ENCODE measurements at places on chromosomes 6 and 20. TPM values are rescaled to one million over a fixed set of nuclear protein-coding genes. Genes with fewer than 3 reads are reported as not detected.

RAET1L gene
- total RNA-seq, result 0.25 TPM

TSPYL1 gene
- 96.6 TPM for total RNA-seq

SMLR1 gene
- not detected for total RNA-seq

FHL5 gene
- total RNA-seq, result 0.74 TPM

DOK5 gene
- total RNA-seq, result 152 TPM

GABRR1 gene
- not detected for total RNA-seq

HTR1B gene
- 2.2 TPM for total RNA-seq

SNRNP48 gene
- total RNA-seq, result 12.5 TPM

FRK gene
- 0.49 TPM for total RNA-seq

TP53TG5 gene
- total RNA-seq, result not detected

TFAP2A gene
- 0.25 TPM for total RNA-seq

TRIM15 gene
- not detected for total RNA-seq

LRRN4 gene
- under 0.01 TPM for total RNA-seq

ZNF343 gene
- total RNA-seq, result 10.1 TPM

ACSS1 gene
- total RNA-seq, result 3.9 TPM

HCK gene
- total RNA-seq, result 2.5 TPM

RSPO4 gene
- total RNA-seq, result not detected

OCSTAMP gene
- not detected for total RNA-seq

PHACTR3 gene
- 31.0 TPM for total RNA-seq

CHRNA4 gene
- 22.4 TPM for total RNA-seq

SAMHD1 gene
- 28.5 TPM for total RNA-seq

PFDN4 gene
- total RNA-seq, result 144 TPM

PPIL6 gene
- total RNA-seq, result 21.1 TPM

LPIN3 gene
- total RNA-seq, result 0.49 TPM

SLC13A3 gene
- 7.9 TPM for total RNA-seq

ACSS2 gene
- 30.5 TPM for total RNA-seq

VIP gene
- total RNA-seq, result 3.0 TPM

FGD2 gene
- total RNA-seq, result 2.2 TPM

JPH2 gene
- under 0.01 TPM for total RNA-seq

F13A1 gene
- total RNA-seq, result 3.2 TPM

PPP1R3G gene
- total RNA-seq, result 1.5 TPM
